ENCODE measurements at places on chromosomes 7 and 10.
A peak's percentile ranks its signal among the peaks of the same experiment; 100 is the strongest.

DNA sequence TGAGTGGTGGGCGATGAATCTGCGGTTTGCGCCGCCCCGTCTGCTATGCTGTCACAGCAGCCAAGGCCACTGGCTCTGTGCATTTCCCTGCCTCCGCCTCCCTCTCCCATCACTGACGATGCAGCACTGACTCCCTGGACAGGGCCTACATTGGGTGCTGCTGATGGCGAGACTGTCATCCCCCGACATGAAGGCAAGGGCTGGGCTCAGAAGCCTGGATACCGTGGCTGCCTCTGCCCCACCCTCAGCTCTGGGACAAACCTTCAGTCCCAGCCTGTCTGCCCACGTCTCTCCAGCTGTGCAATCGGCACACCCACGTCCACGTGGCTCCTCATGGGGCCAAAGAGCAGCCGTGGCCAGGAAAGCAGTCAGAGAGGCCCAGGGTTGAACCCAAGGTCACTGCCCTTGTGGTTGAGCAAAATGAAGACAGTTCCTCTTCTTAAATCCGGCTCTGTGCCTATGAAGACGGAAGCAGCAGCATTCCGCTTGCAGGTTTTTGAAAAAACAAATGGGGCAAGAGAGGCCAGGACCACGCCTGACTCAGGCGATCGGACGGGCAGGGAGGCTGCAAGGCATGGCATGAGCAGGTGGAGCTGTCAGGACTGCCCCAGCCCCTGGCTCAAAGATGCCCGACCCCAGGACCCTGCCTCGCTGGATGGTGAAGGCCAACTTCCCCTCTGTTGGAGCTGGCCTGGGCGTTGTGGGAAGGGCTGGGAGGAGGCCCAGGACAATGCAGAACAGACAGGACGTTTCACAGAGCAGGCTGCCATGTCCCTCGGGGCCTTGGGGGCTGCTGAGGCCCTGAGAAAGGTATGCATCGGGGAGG lies 517.5 kb downstream of the DNAJB6 start:
- DNase-seq: no peak

GRCh38 chr7:108503112-108504026 lies 22.6 kb downstream of the PNPLA8 start:
- peak; percentile 9 for DNase-seq

DNA sequence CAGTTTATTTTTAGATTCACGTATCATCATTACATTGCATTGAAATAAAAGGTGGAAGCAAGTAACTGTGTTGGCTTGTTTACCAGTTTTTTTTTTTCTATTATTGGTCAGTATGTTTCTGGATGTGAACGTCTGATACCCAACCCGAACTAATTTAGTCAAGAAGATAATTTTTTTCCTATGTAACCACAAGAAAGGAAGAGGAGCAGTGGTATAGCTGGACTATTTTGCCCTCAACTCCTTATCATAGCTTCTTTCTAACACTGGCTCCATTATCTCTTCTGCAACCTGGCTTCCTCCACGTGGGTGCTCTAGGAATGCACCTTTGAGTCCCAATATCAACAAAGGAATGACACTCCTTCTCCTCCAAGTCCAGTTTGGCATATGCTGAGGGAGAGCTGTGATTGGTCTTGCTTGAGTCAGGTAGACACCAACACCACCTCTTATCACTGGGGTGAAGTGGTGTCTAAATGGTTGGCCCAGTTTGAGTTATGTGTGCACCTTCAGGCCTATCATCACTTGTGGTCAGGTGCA lies 29.4 kb downstream of the OR9A2 start:
- DNase-seq: no peak

- DNase-seq: peak; percentile 84
These were observed 107.3 kb downstream of the SMURF1 start for GRCh38 chr7:99036546-99037111.

GRCh38 chr7:92498557-92498956 lies 20.8 kb upstream of the ERVW-1 start:
- DNase-seq: no peak

GRCh38 chr10:30781670-30782121 lies 152.1 kb upstream of the LYZL2 start:
- no peak for DNase-seq

- no peak for DNase-seq
These were observed 34.9 kb upstream of the PTF1A start for GRCh38 chr10:23157239-23157681.

- no peak for DNase-seq
These were observed 17.0 kb downstream of the CNPY1 start for GRCh38 chr7:155529346-155529745.

Measured in AG08395 (cell line).